ENCODE measurements at places on chromosomes 3 and 15.

- no peak for DNase-seq
Measured at GRCh38 chr15:30940359-30940758, 36.6 kb downstream of the FAN1 start.

- DNase-seq = no peak
Measured at GRCh38 chr3:120797857-120798256, 55.3 kb downstream of the GTF2E1 start.

- no peak for DNase-seq
Measured at GRCh38 chr3:171881251-171881650, 38.1 kb downstream of the TMEM212 start.

DNA sequence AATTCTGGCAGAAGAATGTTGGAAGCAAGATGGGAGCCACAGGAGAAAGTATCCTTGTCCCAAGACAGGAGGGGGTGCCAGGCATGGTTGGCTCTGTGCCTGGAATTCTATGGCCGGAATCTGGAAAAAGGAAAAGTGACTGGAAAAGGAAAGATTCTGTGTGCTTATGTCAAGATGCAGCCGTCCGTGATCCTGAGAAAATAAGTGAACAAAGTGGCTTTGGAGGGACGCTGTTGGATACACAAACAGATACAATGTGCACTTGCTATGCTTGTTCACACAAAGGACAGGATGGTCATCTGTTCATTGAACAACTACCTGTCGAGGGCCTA, 28.5 kb upstream of the MUC20 start:
- DNase-seq = no peak

- DNase-seq = no peak
Measured at GRCh38 chr3:152555666-152556291, 279.2 kb upstream of the P2RY1 start.

- peak; percentile 58 for DNase-seq
Measured at GRCh38 chr15:42059661-42060476, 34.5 kb downstream of the PLA2G4D start.

- no peak for DNase-seq
Measured at GRCh38 chr3:51975852-51976549, 1.1 kb downstream of the ABHD14A start.

DNA sequence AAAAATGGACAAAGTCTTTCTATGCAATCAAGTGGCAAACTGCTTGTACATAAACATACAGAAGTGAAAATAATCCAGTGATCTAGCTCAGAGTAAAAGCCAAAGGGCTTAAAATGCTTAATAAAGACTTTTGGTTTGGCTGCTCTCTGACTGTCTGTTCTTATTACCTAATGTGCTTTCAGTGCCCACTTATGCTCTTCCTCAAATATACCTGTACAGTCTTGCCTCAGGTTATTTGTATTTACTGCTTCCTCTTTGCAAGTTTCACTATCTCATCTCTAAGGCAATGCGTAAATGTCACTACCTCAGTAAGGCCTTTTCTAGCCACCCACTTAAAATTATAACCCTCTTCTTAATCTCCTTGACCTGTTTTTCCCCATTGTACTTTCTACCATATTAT, 171.8 kb downstream of the EPHA6 start:
- DNase-seq = no peak

GRCh38 chr15:58793862-58794261, 22.8 kb downstream of the MINDY2 start:
- DNase-seq = no peak
